KG1 (cell line): ENCODE measurements at places on chromosomes 5 and 9.

GRCh38 chr9:9565700-9566099, 1047.1 kb downstream of the PTPRD start:
- no peak for DNase-seq

GRCh38 chr9:68648971-68649370, 56.1 kb upstream of the PIP5K1B start:
- DNase-seq = no peak

DNA sequence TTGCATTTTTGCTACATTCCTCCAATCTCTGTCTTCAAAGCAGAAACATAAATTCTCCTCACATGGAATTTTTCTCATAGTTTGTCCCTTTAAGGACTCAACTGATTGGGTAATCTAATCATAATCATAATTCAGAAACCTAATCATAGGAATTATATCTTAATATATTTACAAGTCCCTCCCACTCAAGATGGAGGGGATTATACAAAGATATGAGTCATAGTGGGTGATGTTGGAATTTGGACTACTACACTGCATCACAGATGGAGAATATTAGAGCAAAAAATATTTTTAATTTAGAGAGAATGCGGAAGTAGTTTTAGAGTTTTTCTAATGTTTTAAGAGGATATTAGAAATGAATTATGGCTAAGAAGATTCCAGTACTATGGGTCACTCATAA, 1034.0 kb downstream of the DTWD2 start:
- DNase-seq = no peak

DNA sequence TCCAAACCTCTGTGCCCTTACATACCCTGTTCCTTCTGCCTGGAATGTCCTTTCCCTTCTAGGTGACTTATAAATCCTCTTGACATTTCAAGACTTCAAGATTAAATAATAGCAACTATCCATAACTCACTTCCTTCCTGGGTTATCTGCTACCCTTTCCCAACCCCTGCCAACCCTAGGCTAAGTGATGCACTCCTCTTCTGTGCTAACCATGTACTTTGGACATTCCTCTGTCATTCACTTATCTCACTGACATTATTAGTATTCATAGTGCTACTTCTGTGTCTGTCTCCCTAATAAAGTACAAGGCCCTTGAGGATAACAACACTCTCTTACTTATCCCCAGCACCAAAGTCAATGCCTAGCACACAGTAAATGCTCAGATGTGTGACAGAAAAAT, 307.1 kb downstream of the ENC1 start:
- DNase-seq = no peak

DNA sequence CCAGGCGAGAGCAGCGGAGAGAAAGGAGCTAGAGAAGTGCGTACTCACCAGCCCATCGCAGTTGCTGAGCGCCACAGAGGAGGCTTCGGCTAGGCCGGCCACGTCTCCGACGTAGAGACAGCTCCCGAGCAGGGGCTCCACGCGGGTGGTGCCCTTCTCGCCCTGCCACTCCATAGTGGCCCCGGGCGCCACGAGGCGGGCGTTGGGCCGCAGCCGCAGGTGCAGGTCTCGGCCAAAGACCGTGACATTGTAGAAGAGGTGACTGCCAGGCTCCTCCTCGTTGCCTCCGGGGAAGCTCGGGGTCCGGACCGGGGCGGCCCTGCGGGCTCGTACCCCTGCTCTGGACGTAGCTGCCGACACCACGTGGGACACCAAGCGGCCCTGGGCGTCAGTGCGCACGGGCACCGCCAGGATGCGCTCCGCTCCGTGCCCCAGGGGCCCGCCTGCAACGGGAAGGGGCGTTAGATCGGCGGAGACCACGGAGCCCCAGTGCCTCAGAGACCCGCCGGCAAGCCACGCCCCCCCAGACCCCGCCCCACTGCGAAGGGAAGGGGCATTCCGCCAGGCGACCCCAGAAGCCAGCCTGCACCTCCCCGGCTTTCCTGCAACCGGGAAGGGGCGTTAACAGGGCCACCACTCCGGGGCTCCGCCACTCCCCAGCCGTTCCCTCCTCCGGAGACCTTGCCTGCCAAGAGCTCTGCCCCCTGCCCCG, 1.4 kb downstream of the ADAMTS2 start:
- no peak for DNase-seq

- DNase-seq = no peak
Observed at GRCh38 chr9:2729003-2729402, 11.7 kb downstream of the KCNV2 start.

- no peak for DNase-seq
Observed at GRCh38 chr9:34346873-34347799, 17.8 kb downstream of the NUDT2 start.

DNA sequence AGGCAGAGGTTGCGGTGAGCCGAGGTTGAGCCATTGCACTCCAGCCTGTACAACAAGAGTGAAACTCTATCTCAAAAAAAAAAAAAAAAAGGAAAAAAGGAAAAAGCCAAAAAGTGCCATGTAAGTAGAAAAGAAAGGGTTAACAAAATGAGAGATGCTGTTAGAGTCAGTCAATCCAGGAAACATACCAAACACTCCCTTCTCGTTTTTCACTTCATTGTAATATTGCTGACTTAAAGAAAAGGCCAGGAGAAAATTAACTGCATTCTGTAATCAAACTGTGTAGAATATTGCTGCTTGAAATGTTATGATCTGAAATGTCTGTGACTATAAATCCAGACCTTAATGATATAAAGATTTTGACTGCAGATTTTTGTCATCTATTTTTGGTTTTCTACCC, 379.1 kb downstream of the ENC1 start:
- DNase-seq = no peak

DNA sequence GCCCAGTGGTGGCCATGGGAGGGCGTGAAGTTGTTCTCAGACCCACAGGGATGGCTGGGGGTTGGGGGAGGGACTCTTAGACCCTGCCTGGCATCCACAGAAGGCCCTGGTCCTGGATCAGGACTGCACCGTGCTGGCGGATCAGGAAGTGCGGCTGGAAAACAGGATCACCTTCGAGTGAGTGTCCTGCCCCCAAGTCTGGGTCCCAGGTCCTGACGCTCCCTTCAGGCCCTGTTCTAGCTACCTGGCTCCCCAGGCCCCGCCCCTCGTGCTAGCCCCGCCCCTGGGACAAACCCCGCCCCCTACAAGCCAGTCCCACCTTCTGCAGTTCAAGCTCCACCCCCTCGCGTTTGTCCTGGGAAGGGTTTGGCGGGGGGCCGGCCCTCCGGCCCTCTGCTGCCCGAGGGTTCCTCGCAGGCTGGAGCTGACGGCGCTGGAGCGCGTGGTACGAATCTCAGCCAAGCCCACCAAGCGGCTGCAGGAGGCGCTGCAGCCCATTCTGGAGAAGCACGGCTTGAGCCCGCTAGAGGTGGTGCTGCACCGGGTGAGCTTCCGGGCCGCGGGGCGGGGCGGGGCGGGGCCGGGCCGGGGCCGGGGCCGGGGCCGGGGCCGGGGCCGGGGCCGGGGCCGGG, 12.9 kb downstream of the RGS14 start:
- DNase-seq = no peak

GRCh38 chr9:135281791-135282737, 194.6 kb downstream of the OLFM1 start:
- no peak for DNase-seq

GRCh38 chr9:125066839-125067619, 76.3 kb downstream of the SCAI start:
- DNase-seq = no peak

DNA sequence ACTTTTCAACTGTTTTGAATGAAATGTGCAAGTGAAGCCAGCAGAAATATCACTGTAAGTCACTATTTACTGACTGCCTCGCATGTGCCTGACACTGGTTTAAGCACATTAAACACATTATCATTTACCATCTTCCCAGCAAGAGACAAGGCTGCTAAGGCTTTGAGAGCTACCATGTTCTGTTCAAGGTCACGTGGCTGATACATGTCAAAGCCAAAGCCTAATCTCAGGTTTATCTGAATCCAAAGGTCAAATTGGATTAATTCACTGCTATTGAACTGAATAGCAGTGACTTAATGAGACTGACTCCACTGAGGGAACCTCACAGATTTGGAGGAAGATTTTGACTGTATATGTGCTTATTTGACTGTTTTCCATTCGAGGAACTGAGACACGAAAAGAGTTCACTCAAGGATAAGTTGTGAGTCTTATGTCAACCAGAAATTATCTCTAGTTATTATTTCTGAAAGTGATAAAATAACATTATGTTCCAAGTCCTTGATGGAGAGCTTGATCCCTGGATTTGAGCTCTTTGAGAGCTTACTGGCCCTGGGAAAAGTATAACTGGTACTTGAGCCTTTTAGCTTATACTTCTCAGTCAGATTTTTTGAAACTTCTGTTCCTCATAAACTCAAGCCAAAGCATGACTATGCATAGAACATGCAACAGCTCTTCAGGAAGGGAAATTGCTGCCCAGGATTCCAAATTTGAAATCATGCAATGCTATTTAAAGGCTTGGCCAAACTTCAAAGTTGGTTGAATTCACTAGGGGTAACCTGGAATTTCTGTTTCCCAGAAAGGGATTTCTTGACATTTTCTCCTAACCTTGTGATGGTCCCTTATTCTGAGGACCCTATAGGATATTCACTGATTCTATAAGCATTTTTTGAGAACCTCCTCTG, 23.4 kb upstream of the ARHGAP26 start:
- DNase-seq = no peak

GRCh38 chr5:180782748-180783147, 19.9 kb downstream of the MGAT1 start:
- no peak for DNase-seq

- DNase-seq = no peak
Observed at GRCh38 chr9:116230051-116230632, 76.6 kb downstream of the PAPPA start.

DNA sequence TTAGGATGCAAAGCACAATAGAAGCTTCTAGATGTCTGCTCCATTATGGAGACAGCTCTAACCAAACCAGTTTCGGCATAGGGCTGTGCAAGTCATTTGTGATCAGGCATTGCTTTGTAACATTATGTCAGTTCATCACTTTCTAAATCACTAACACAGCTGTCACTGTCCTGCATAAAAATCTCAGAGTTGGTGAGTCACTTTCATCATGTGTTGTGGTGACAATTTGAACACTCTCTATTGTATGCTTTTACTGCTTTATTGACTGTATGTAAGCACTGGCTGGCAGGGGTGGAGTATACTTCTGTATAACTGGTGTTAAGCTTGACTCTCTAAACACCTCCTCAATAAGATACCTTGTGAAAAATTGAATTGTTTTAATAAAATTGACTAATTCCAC, 77.9 kb downstream of the SLCO4C1 start:
- DNase-seq = no peak

DNA sequence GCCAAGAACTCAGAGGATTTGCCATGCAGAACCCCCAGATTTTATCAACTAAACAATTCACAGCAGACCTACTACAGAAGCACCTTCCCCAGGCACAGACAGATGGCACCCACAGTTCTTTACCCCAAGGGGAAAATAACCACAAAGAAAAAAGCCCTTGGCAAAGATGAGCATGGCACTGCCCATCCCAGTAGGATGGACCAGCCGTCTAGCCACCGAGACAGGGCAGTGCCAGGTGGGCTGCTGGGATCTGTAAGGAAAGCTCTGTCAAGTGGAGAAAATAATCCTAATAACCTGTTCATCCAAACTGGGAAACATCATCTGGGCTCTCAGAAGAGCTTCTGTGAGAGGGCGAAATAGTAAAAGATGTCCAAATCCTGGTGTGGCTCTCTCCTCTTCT, 130.0 kb downstream of the COL23A1 start:
- DNase-seq = no peak

DNA sequence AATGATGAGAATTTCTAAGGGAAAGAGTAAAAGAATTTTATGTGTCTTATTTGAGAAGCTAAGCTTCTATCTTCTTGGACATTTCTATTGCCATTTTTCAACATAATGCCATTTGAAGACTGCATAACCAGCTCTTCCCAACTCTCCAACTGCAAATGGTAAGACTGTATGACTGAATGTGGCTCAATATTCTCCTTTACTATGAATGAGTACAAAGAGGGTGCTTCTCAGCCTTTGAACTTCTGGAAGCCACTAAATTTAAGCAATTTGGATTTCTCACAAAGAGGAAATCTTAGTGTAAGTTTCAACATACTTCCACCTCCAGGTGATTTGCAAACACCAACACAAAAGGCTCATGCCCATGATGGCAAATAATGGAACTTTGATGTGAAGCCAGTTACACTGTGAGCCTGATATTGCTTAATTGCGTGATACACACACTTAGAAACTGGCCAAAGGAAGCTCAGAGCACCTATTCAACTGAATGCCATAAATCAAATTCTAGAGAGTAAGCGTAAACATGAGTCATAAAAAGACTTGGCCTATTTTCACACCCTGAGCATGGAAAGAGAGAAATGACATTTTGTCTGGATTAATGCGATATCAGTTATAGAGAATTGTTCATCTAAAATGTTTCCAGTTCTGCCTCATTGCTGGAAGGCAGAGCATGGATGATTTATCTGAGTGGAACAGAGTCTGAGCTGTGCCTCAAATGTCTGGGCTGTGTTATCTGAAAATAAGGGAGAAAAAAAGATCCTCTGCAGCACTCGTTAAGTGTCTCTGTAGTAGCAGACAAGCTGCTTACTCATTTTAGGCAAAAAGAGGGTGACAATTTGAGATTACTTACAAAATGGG, 145.3 kb downstream of the PLK2 start:
- DNase-seq = no peak

DNA sequence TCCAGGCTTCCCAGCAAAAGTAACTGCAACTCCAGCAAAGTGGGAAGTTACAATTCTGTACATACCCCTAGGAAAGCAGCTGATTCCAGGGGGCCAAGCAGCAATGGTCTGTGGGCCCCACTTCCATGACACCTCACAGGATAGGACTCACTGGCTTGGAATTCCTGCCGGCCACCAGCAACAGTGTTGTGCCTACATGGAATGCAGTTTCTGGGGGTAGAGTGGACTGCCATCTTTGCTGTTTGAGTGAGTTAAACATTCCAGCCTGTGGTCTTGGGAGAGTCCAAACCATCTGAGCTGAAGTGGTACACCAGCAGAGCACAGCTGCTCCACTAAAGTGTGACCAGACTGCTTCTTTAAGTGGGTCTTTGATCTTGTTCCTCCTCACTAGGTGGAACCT, 13.4 kb upstream of the FBN2 start:
- no peak for DNase-seq

DNA sequence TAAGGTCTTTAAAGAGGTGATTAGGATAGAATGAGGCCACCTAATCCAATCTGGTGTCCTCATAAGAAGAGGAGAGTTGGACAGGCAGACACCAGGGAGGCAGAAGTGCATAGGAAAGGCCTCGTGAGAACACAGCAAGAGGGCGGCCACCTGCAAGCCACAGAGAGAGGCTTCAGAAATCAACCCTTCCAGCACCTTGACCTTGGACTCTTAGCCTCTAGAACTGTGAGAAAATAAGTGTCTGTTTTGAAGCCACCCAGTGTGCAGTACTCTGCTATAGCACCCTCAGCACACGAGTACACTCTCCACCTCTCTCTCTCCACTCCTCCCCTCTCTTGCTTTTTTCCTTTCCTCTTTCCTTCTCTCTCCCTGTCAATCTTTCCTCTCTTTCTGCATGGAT, 26.8 kb downstream of the NIPAL4 start:
- no peak for DNase-seq

GRCh38 chr9:122232796-122233306, 4.1 kb upstream of the LHX6 start:
- no peak for DNase-seq

GRCh38 chr5:138719811-138720210, 33.4 kb upstream of the CTNNA1 start:
- no peak for DNase-seq
